Activated naive CD8-positive, alpha-beta T cell treated with anti-CD3 and anti-CD28 coated beads, Interleukin-2, amount 50 U/mL, for 24 hours (primary cell): ENCODE measurements at places on chromosomes 5 and 9.

GRCh38 chr5:67154556-67155206, 41.9 kb downstream of the CD180 start:
- DNase-seq = no peak

GRCh38 chr5:68251804-68252522, 36.4 kb downstream of the PIK3R1 start:
- no peak for DNase-seq

- no peak for DNase-seq
These were observed 15.0 kb downstream of the CYFIP2 start for GRCh38 chr5:157280927-157281326.

GRCh38 chr5:59640411-59640810, 253.1 kb downstream of the PDE4D start:
- no peak for DNase-seq

DNA sequence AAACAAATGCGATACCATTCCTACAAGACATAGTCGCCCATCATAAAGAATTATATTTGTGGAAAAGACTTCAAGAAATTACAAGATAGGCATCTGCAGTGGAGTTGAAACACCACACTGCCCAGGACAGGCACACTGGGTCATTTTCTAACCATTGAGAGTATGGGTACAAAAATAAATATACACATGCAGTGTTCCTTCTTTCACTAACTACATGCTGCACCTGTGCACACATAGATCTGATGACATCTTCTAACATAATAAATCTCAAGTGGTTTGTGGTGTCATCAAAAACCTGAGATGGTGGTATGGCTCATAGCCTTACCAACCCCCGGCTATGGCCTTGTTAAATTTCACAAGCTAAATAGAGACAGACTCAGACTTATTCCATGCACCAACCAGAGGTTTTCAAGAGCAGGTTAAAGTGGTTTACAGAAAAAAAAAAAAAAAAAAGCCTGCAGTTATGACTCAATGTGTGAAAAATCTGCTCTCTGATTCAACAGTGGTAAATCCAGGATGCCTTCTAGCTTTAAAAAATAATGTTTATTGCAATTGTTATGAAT, 12.4 kb upstream of the NFIB start:
- no peak for DNase-seq

DNA sequence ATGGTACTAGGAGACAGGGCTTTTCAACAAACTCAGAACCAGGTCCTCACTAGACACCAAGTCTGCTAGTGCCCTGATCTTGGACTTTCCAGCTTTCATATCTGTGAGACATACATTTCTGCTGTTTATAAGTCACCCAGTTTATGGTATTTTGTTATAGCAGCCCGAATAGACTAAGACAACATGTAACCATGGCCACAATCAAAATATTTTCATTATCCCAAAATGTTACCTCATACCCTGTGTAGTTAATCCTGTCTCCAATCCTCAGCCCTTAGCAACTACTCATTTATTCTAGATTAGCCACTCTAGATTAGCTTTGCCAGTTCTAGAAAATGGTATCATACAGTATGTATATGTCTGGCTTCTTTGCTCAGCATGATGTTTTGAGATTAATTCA, 6.3 kb upstream of the ATG10 start:
- DNase-seq = no peak

DNA sequence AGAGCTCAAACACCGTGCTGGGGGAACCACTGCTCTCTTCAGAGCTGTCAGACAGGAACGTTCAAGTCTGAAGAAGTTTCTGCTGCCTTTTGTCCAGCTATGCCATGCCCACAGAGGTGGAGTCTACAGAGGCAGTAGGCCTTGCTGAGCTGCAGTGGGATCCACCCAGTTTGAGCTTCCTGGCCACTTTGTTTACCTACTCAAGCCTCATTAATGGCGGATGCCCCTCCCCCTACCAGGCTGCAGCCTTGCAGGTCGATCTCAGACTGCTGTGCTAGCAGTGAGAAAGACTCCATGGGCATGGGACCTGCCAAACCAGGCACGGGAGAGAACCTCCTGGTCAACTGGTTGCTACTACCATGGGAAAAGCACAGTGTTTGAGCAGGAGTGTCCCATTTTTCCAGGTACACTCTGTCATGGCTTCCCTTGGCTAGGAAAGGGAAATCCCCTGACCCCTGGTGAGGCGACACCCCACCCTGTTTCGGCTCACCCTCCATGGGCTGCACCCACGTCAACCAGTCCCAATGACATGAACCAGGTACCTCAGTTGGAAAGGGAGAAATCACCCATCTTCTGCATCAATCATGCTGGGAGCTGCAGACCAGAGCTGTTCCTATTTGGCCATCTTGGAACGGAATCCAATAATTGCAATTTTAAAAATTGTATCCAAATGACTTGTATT, 246.9 kb upstream of the ADAMTS16 start:
- no peak for DNase-seq

- no peak for DNase-seq
These were observed 15.8 kb downstream of the ISL1 start for GRCh38 chr5:51398875-51399642.

- no peak for DNase-seq
These were observed 44.3 kb downstream of the FBN2 start for GRCh38 chr5:128493657-128494329.

DNA sequence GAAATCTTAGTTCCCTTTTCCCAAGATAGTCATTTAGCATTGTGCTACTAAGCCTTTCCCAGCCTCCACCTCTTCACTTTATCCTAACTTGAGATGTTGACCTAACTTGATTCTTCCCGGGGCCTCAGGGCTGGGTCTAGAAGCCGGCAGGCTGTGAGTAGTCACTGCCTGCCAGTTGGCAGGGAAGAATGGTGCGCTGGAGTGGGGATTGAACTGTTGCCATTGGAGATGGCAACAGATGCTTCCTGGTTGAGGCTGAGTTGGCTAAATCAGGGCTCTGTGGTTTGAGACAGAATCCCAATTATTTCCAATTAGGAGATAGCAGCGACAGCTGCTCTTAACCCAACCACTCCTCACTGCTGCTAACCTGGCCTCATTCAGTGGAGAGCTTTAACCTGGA, 343.1 kb downstream of the BRINP1 start:
- DNase-seq = no peak

DNA sequence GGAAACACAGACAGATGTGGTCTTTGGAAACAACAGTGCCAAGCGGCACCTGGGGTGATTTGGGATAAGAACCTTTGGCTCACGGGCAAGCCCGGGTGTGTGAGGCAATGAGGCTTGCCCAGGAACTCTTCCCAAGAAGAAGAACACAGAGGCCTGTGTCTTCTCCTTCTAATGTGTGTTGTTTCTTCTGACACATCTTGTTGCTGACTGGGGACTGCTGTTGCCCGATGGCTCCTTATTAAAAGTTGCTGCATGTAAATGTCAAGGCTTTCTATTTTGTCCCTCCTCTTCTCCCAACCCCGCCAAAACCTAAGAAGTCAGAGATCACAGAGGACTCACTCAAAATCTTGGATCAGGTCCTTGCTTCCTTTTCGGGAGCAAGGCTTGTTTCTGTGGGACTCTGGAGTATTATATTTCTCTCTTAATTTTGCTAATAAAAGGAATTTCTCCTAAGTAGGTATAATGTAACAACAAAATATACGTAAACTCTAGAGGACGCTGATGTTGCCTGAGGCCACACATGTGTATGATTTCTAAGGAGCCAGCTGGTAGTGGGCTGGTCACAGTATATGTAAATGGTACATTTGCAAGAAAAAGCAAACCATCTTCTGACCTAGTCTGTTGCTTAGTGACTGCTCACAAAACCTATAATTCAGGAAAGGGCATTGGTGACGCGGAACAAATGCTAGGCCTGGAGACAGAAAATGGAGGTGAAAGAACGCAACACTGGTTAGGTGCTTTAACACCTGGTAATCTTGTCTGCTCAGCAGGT, 232.5 kb downstream of the GADD45G start:
- no peak for DNase-seq

GRCh38 chr9:134766587-134766986, 114.0 kb upstream of the FCN2 start:
- DNase-seq = no peak

GRCh38 chr9:37975639-37976038, 71.7 kb upstream of the SLC25A51 start:
- DNase-seq = no peak
